ENCODE measurements at places on chromosomes 4 and X.
A peak's percentile ranks its signal among the peaks of the same experiment; 100 is the strongest.

DNA sequence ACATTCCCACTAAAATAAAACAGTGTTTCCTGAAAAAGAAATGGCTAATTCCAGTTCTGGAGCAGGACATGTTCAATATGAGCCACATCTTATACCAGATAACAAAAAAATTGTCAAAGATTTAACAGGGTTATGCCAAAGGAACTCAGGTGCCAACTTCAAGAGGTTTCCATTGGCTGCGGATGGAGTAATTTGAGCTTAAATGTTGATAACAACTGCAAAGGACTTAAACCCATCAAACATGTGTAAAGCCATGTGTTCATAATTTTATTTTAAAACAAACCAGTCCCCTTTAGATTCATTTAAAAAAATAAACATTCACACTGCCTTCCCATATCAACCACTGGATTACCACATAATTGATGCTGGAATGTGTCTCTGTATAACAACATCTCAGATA is 156.4 kb upstream of the PCDH18 start:
- no peak for DNase-seq

- DNase-seq: no peak
These were observed 1081.8 kb upstream of the GRID2 start for GRCh38 chr4:91222014-91222413.

GRCh38 chrX:57821703-57822387 is 88.4 kb downstream of the ZXDA start:
- DNase-seq: peak; percentile 6

DNA sequence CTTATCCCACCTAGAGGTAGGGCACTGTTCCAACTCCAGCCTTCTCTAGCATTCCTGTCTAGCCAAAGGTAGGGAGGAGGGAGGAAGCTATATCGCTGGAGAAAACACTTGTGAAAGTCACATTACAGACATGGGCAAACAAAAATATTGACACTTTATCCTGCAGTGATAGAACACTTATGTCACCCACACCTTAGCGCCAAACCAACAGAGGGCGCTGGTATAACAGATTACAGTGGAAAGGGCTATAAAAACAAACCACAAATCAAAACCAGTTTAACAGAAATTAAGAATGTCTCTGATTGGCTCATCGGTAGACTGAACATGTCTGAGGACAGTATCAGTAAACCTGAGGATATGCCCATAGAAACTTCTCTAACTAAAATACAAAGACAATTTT is 451.3 kb downstream of the TLL1 start:
- peak; percentile 17 for DNase-seq

GRCh38 chrX:6071731-6072130 is 156.9 kb downstream of the NLGN4X start:
- DNase-seq: no peak
